Bronchus fibroblast of lung (primary cell): ENCODE measurements at places on chromosomes 4 and X. TPM values are rescaled to one million over a fixed set of nuclear protein-coding genes. Genes with fewer than 3 reads are reported as not detected.

The ADAMTS3 gene
- total RNA-seq: 0.84 and 1.2 TPM in 2 replicates

The FAM9C gene
- total RNA-seq: not detected in 2 replicates

The MSX1 gene
- total RNA-seq: 0.74 and 1.5 TPM in 2 replicates

The SRPX2 gene
- 20.8 and 32.4 TPM in 2 replicates for total RNA-seq

The KCND1 gene
- total RNA-seq: 1.3 TPM in 2 replicates

The SPANXN3 gene
- not detected in 2 replicates for total RNA-seq

The SULT1E1 gene
- 4.6 and 4.9 TPM in 2 replicates for total RNA-seq

The CDK16 gene
- total RNA-seq: 110 and 120 TPM in 2 replicates

The HTR2C gene
- not detected in 2 replicates for total RNA-seq

The NPY1R gene
- not detected in 2 replicates for total RNA-seq

The OTUD6A gene
- total RNA-seq: not detected in 2 replicates

The GTPBP6 gene
- total RNA-seq: 66.1 and 68.7 TPM in 2 replicates

The SOX3 gene
- 0.15 and 0.67 TPM in 2 replicates for total RNA-seq

The VSIG1 gene
- not detected in 2 replicates for total RNA-seq

The EDA gene
- total RNA-seq: 0.30 and 0.34 TPM in 2 replicates

The ART3 gene
- under 0.01 TPM in 1 of 2 replicates, not detected in the other for total RNA-seq

The CSAG3 gene
- total RNA-seq: not detected in 2 replicates

The ANKRD17 gene
- total RNA-seq: 27.9 and 28.7 TPM in 2 replicates

The TMEM47 gene
- total RNA-seq: 21.9 and 25.7 TPM in 2 replicates

The TRIML2 gene
- total RNA-seq: not detected in 2 replicates

The UCP1 gene
- total RNA-seq: not detected in 2 replicates

The MAGEA10 gene
- not detected in 2 replicates for total RNA-seq

The GDI1 gene
- 113 and 125 TPM in 2 replicates for total RNA-seq

The TMPRSS11F gene
- total RNA-seq: not detected in 2 replicates

The UGT2B17 gene
- not detected in 2 replicates for total RNA-seq

The FOXR2 gene
- total RNA-seq: not detected in 2 replicates

The MGAT4D gene
- total RNA-seq: not detected in 2 replicates

The GABRB1 gene
- total RNA-seq: 0.45 and 0.50 TPM in 2 replicates

The NAA11 gene
- not detected in 2 replicates for total RNA-seq

The ADGRG2 gene
- total RNA-seq: under 0.01 TPM in 2 replicates

The PHOX2B gene
- not detected in 2 replicates for total RNA-seq

The ZDHHC15 gene
- under 0.01 and 0.15 TPM in 2 replicates for total RNA-seq

The HSFX1 gene
- 0.15 TPM in 1 of 2 replicates, not detected in the other for total RNA-seq

The SSX4 gene
- not detected in 2 replicates for total RNA-seq

The USP51 gene
- 0.67 and 1.0 TPM in 2 replicates for total RNA-seq

The PLXNB3 gene
- total RNA-seq: 4.2 and 5.8 TPM in 2 replicates

The RNF150 gene
- total RNA-seq: 0.74 and 1.0 TPM in 2 replicates

The CDKL2 gene
- 0.45 and 0.84 TPM in 2 replicates for total RNA-seq

The GPR50 gene
- not detected in 2 replicates for total RNA-seq

The RGN gene
- 1.0 and 1.5 TPM in 2 replicates for total RNA-seq

The GK2 gene
- not detected in 2 replicates for total RNA-seq
